ENCODE measurements at places on chromosomes 5 and 9.

GRCh38 chr5:173423452-173424117 is 95.4 kb upstream of the STC2 start:
- no peak for DNase-seq

DNA sequence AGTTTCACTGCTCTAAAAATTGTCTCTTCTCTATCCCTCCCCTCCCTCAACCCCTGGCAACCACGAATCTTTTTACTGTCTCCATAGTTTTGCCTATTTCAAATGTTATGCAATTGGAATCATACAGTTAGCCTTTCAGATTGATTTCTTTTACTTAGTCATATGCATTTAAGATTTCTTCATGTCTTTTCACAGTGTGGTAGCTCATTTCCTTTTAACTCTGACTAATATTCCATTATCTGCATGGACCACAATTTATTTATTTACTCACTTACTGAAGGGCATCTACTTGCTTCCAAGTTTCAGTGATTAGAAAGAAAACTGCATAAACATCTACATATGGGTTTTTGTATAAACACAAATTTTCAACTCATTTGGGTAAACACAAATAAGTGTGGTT is 372.3 kb downstream of the CDH18 start:
- no peak for DNase-seq

- no peak for DNase-seq
These were observed 37.3 kb downstream of the CAPSL start for GRCh38 chr5:35900972-35901695.

DNA sequence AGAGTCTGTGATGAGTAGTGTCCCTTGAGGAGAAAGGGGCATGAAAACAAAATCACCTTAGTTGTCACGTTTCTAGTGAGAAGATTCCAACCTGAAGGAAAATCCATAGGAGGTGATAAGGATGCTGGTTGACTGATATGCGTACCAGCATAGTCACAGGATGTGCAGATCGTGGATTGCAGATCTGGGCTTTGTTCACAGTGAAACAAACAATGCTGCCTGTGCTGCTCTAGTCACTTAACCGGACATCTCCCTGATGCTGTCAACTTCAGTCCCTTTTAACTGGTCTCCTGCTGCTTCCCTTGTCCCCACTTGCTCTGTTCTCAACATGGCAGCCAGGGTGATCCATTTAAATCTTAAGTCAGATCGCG is 89.7 kb downstream of the IQGAP2 start:
- no peak for DNase-seq

DNA sequence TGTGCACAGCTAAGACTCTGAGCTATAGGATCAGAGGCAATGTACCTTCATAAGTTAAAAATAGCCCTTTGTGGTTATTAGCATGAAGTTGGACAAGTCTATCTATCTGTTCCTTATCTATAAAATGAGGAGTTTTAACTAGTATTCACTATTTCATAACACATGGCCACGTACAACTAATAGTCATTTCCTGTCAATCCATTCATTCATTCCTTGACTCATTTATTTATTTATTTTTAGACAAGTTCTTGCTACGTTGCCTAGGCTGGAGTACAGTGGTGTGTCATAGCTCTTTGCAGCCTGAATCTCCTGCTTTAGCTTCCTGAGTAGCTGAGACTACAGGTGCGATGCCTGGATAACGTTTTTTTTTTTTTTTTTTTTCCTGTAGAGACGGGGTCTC is 92.1 kb downstream of the NR3C1 start:
- DNase-seq = no peak

- DNase-seq = no peak
These were observed 347.6 kb downstream of the EBF1 start for GRCh38 chr5:158751961-158752655.

DNA sequence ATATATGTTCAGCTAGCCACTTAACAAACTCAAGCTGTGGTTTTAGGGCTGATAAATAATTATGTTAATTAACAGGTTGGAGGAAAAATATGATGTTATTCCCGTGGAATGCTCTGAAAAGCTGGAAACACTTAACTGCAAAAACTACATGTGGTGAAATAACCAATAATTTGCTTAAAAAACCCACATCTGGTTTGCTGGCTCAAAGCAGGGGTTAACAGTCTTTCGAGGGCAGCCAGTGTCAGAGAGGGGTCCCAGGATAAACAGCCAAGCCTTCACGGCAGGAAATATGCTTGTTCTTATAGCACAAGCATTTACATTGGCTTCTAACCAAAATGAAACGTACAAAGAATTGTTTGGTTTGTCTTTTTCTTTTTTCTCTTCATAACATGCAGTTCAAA is 254.0 kb upstream of the GAS1 start:
- DNase-seq = no peak

GRCh38 chr5:90476391-90476790 is 1.7 kb downstream of the POLR3G start:
- DNase-seq = no peak

DNA sequence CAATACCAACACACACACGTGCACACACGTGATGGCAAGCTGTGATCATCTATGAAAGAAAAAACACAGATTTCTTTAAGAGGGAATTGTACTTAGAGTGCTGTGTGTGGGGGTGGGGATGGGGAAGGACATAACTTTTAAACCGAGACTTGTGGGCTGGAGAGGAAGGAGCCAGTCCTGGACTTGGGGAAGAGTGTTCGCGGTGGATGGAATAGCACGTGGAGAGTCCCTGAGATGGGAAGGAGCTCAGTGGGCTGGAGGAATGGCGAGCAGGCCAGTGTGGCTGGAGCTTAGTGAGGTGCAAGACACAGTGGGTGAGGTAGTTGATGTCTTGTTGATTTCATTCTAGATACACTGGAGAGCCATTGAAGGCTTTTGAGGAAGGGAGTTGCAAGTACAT is 78.5 kb downstream of the RGS3 start:
- DNase-seq = no peak

All from activated T-cell treated with anti-CD3 and anti-CD28 coated beads, Interleukin-2, amount 50 U/mL, for 1 hour (primary cell).